8988T (cell line): ENCODE measurements at places on chromosomes 6 and 20.

- DNase-seq, result no peak
Observed at GRCh38 chr20:50202677-50203076, 12.0 kb downstream of the CEBPB start.

GRCh38 chr6:109441069-109441816 is 719 bp downstream of the SMPD2 start:
- DNase-seq, result no peak

DNA sequence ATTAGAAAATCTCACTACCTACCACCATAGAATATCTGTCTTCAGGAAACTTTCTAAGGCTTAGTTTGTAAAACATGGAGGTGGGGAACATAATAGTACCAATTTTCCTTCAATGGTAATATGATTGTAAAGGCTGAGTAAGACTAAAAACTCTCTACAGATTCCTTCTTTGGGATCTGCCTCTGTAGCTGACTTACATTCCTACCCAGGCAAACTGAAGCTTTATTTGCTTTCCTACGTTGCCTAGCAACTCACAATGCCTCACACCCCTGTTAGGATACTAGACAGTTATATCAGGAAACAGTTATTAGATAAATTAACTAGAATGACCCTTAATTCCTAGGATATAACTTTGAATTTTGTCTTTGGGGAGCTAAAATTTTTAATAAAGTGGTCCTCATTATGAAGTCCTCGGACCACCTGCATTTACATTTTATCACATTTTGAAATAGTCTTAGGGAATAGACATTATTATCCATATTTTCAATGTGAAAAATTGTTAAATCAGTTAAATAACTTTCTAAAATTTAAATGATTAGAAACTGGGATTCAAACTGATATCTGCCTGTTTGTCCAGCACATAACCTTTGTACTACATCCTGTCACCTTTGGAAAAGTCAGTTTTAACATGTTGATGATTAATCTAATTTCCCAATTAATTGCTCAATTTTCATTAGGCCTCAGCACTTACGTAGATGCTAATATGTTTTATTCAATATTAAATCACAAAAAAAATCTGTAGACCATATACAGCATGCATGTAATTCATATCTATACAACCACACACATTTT is 591.4 kb downstream of the RNF144B start:
- no peak for DNase-seq

DNA sequence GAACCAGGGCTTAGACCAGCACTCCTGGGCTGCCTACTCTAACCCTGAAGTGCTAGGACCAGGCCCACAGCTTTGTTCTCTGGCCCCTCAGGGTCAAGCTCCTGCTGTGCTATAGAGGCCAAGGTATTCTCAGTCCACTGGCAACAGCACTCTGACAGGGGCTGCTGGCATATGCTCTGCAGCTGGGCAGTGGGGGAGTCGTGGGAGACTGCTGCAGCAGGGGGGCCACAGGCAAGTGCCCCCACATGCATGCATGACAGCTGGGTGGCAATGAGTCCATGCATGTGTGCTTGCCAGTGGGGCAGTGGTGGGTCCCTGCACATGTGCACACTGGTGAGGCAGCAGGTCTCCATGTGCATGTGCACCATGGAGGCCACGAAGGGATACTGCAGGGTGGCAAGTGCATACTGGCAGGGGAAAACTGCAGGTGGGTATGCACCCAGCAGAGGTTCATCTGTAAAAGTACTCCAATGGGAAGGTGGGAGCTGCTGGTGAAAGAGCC is 364.9 kb upstream of the IRAK1BP1 start:
- no peak for DNase-seq

DNA sequence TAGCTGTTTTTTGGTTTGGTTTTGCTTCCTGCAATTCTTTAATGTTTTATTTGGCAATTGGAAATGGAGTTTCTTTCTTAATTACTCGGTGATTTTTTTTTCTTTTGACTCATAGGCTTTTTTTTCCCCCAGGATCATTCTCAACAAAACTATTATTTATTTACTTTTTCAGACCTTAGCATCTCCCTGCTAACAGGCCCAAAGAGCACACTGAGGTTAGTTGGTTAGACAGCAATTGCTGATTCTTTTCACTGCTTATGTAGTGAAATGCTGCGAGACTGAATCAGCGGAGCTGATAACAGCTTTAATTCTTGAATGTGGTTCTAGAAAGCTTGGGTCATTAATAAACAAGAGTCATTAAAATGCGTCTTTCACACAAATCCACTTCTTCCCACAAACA is 79.1 kb upstream of the ZFP64 start:
- no peak for DNase-seq
